ENCODE measurements at places on chromosomes 6 and 20.
A peak's percentile ranks its signal among the peaks of the same experiment; 100 is the strongest.

GRCh38 chr6:53892707-53893106, 97.9 kb downstream of the LRRC1 start:
- DNase-seq = no peak

DNA sequence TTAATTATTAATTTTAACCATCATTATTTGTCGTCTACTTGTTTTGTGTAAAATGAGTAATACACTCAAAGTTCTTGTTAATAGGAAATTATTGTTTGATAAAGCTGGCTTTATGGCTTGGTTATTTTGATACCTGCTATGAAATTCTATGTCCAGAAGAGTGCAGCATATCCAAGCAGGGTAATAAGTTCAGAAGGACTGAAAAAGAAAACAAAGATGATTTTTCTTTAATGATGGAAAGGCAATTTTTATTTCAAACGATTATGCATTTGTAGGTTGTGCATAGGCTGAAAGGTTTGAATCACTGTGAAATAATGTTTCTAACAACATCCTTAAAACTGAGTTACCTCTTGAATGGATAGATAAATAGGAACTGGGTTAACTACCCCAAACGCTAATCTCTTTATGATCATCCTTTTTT, 1.4 kb upstream of the MAN1A1 start:
- DNase-seq = no peak

DNA sequence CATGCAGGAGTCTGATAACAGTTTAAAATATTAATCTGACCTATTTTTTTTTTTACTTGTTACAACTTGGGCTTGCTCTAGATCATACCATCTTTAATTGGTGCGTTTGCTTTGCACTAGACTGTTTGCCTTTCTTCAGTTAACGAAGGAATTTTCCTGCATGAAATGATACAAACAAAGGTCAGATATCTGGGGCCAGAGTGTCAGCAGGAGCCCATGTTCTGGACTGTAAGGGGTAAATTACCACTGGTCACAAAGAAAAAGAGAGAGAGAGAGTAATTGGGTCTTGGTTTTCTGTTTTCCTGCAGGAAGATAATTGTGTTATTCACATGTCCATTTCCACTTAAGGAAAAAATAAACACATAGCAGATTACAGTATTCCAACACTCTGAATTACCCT, 399.4 kb upstream of the MARCKS start:
- no peak for DNase-seq

- DNase-seq = no peak
Measured at GRCh38 chr6:40419946-40420728, 167.0 kb downstream of the LRFN2 start.

- no peak for DNase-seq
Measured at GRCh38 chr6:157099912-157100593, 223.3 kb downstream of the TMEM242 start.

- no peak for DNase-seq
Measured at GRCh38 chr6:140830666-140831065, 1302.1 kb upstream of the GJE1 start.

GRCh38 chr20:50436052-50436656, 74.0 kb upstream of the PTPN1 start:
- DNase-seq = no peak

GRCh38 chr20:1033751-1034414, 31.8 kb upstream of the RSPO4 start:
- DNase-seq = no peak

DNA sequence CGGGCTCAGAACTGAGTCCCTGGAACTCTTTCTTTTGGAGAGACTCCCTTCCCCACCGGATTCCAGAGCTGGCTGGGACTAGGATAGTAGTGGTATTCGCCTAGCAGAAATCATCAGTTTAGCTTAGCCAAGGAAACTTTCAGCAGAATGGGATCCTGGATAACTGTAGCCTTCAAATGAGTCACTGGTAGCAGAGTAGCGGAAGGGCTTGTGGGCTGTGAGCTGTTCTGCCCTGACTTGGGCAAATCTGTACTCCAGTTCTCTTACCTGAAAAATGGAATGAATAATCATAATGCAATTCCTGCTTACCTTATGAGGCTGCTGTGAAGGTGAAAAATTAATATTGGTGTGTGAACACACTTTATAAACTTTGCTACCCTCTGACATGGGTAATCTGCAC, 244.3 kb upstream of the CHD6 start:
- DNase-seq = no peak

GRCh38 chr6:46637145-46637544, 15.5 kb downstream of the CYP39A1 start:
- DNase-seq = no peak

DNA sequence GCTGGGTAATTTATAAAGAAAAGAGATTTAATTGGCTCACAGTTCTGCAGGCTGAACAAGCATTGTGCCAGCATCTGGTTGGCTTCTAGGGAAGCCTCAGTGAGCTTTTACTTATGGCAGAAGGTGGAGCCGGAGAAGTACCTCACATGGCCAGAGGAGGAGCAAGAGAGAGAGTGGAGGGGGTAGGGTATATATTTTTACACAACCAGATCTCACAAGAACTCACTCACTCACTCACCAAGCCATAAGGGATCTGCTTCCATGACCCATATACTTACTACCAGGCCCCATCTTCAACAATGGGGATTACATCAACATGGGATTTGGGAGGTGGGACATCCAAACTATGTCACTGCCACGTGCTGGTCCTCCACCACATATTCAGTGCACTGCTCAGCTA, 152.6 kb upstream of the PRND start:
- no peak for DNase-seq

GRCh38 chr6:158780246-158780884, 38.8 kb downstream of the EZR start:
- DNase-seq = no peak

- peak; percentile 31 for DNase-seq
Measured at GRCh38 chr20:34824806-34825529, 483 bp downstream of the NCOA6 start.

DNA sequence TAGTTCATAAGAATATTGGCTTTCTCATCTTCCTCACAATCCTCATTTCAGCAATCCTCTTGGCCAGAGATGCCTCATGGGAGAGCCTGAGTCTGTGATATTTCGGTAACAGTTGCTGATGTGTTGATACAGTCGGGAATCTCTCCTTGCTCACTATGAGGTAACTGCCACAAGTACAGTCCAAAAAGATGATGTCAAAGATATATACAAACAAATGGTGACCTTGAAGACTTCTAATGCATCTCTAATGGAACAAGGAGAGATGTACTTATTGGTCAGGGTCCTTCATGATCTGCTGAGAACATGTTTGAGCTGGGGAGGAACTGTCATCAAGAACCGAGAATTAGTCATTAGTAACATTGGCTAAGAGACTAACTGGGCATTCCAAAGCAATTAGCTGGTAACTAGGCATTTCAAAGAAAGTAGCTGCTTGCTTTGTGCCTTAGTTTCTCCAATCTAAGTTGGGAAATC, 56.1 kb downstream of the FILIP1 start:
- DNase-seq = no peak

DNA sequence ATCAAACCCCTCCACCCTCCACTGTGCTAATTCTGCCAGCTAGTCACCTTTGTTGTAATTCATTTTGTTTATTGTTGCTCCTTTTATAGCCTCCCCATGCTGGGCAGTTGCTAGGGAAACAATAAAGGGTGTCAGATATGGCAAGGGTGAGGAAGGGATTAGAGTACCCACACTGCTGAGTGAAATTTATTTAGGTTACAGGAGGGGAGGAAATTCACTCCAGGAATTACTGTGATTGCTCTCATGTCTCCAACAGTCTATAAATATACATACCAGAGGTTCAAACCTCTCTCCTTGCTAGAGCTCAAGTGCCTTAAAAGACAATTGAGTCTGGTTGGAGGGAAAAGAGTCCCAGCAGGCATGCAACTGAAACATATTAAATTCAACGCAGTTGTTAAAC, 90.6 kb upstream of the ADGRF1 start:
- no peak for DNase-seq

DNA sequence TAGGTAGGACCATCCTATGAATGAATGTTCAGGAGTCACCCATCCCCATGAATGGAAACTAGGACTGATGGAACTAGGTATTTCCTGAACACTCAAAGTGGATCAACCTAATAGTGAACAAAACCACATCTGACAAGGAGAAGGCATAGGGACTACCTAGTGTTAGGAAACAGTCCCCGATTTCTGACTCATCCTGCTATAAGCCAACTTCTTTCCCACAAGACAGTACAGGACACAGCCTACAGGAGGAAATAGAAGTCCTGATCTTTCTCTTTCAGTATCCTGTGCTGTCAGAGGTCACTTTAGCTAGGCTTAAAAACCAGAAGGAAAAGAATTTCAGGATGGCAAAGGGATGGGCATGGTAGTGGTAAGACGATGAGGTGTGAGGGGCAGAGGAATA, 19.5 kb upstream of the GMDS start:
- DNase-seq = no peak

DNA sequence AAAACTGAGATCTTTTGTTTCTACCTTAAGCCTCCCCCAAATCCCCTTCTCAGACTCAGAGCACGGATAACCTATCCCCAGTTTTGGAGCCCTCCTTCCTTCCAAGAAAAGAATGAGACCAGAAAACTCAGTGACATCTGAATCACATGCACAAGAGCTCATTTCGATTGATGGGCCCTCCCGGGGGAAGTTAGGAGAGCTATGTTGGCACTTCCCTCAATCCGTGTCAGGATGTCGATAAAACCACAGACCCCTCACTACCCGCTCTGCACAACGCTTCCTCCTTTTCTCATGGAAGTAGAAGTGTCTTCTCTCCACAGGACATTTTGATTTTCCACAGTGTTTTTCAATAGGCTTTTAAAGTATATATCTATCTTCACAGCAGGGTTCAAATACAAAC, 332.4 kb downstream of the HACE1 start:
- DNase-seq = peak; percentile 32
